Tongue (tissue), 3 donors: ENCODE measurements at places on chromosomes 1 and 21. TPM values are rescaled to one million over a fixed set of nuclear protein-coding genes. Genes with fewer than 3 reads are reported as not detected.
A peak's percentile ranks its signal among the peaks of the same experiment; 100 is the strongest.

Gene OR14K1
- total RNA-seq: not detected

Gene LYPD8
- not detected for total RNA-seq

Gene ST6GALNAC5
- 5.2 TPM for total RNA-seq

Gene HOOK1
- total RNA-seq: 9.6 TPM

Gene OR6K3
- not detected for total RNA-seq

Gene FCRL4
- total RNA-seq: not detected

Gene CRYBG2
- 13.7 TPM for total RNA-seq

Gene RHEX
- 3.8 TPM for total RNA-seq

Gene FCAMR
- not detected for total RNA-seq

DNA sequence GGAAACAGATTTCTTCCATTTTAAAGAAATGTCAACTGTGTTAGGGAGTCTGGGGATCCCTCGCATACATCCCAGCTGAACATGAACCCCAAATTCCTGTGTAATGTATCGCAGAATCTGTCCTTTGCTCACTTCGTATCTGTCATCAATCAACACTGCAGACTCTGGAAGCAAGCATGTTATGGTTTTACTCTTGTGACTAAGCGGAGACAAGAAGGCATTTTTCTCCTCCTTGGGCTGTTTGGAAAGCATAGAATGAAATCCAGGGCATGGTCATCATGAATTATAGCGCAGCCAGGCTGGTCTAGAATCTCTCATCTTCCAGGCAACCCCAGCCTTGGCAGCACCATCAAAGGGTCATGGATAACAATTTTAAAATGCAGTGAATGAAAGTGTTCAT lies 290.2 kb downstream of the KIF26B start:
- no peak for DNase-seq

DNA sequence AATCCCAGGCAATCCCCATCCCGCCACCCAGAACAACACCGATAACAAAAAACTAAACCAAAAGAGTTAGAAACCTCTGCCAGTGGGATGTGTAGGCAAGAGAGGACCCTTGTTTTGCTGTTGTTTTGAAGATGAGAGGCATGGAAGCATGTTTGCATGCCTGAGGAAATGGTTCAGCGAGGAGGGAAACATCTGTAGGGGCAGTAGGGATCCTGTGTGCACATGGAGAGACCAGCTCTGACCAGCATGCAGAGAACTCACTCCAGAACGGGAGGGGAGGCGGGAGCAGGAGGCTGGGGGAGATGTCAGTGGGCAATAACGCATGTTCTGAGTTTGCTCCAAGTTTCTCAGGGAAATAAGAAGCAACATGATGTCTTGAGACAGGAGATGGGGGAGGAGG lies 5.3 kb downstream of the CLDN14 start:
- DNase-seq: no peak

- no peak for DNase-seq
Measured at GRCh38 chr21:29194342-29194741, 63.9 kb downstream of the MAP3K7CL start.

GRCh38 chr1:19809044-19809750 lies 5.9 kb downstream of the RNF186 start:
- no peak for DNase-seq

GRCh38 chr1:166083887-166084286 lies 82.9 kb downstream of the FAM78B start:
- no peak for DNase-seq

- no peak for DNase-seq
Measured at GRCh38 chr1:30360281-30360680, 363.1 kb downstream of the MATN1 start.

DNA sequence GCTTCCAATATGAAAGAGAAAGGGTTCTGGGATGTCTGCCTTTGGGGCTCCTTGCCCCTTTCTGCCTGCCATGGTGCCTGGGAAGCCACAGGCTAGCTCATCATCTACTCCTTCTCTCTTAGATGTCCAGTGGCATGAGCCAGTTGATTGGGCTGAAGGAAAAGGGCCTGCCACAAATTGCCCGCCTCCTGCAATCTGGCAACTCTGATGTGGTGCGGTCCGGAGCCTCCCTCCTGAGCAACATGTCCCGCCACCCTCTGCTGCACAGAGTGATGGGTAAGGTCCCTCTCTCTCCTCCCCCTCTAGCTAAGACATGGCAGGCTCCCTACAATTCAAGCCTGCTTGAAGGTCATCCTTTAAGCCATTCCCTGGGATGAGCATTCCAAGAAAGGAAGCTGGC lies 41.0 kb downstream of the PKP1 start:
- no peak for DNase-seq

- DNase-seq: no peak
Measured at GRCh38 chr21:33302796-33303195, 22.0 kb upstream of the IFNAR1 start.

DNA sequence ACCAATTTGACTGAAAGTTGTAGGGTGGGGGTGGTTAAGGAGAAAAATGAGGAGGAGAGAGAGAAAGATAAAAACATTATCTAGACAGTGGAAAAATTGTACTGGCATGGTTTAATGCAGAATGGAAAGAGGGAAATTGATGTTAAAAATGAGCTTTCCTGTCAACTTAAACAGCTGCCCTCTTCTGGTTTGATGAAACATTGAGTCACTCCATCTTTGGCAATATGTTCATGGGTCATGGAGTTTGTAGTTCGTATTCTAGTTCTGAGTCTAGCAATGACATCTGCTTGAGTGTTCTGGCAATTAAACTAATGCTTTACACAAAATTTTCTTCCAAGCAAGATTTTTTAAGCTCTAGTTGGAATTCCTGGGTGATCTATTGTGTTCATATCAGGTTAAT lies 9.6 kb downstream of the ZNF648 start:
- DNase-seq: no peak

DNA sequence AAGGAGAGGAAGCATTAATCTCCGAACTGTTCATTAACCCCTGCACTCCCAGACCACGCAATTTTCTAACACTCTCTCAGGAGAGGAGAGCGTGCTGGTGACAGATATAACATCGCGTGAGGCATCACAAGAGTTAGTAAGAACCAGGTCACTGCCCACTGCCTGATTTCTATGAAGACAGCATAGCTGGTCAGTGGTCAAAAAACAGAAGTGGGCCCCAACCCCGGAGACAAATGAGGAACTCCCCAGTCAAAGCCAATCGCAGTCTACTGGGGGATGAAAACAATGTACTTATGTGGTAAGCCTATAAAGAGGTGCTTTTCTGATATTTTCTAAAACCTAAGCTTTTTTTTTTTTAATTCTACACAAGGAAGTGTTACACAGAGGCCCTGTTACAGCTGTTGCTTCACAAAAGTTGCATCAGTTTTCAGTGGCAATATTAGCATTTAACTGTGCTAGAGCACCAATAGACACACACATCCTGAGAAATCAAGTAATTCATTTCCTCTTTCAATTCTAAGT lies 231.8 kb upstream of the IRF2BP2 start:
- no peak for DNase-seq

DNA sequence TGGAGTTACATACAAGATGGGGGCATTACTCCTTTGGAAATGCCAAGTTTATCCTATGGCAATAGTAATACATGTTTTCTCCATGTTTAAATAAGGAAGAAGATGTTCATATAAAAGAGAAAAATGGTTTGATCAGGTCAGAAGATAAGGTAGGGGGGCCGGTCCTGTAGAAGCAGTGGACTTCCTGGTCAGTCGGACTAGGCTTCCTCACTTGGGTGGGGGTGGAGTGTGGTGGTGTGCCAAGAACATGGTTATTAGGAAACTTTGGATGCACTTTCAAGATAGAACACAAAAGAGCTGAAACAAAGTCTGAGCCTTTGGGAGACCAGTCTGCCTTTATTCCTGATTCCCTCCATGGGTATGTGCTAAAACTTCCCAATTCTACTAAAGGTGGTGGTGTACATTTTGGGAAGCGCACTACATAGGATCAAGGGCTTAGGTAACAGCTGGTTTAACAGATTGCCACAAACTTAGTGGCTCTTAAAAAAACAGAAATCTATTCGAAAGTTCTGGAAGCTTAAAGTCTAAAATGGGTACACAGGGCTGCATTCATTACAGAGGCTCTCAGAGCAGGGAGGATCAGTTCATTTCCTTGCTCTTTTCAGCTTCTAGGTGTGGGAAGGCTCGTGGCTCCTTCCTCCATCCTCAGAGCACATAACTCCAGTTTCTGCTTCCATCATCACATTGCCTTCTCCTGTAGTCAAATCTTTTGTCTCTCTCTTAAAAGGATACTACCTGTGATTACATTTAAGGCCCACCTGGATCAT lies 64.6 kb downstream of the KDM1A start:
- no peak for DNase-seq

GRCh38 chr1:30752651-30752908 lies 5.0 kb downstream of the LAPTM5 start:
- DNase-seq: no peak

GRCh38 chr1:18536915-18537314 lies 56.2 kb downstream of the KLHDC7A start:
- DNase-seq: no peak

DNA sequence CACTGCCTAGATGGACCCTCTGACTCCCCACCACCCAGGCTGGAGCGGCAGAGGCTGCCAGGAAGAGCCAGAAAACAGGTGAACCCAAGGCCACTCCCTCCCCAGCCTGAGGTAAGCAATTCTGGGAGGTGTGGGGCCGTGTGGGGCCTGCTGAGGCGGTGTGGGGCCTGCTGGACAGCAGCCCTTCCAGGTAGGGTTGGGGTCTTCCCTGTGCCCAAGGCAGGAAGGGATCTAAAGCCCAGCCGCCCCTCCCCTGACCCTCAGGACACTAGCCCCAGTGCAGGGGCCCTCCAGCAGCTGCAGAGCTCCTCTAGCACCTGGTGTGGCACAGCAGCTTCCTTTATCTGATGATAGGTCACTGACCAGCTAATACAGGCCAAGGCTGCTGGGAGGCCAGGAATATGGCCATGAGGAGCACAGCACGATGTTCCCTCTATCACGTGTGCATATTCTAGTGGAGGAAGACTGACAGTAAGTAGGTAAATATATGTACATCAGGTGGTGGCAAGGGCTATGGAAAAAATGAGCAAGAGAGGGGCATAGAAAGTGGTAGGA lies 86.9 kb downstream of the IER5 start:
- DNase-seq: no peak

GRCh38 chr1:218480137-218480536 lies 135.0 kb downstream of the TGFB2 start:
- peak; percentile 60 for DNase-seq

GRCh38 chr1:183863852-183864251 lies 58.9 kb downstream of the RGL1 start:
- DNase-seq: no peak

DNA sequence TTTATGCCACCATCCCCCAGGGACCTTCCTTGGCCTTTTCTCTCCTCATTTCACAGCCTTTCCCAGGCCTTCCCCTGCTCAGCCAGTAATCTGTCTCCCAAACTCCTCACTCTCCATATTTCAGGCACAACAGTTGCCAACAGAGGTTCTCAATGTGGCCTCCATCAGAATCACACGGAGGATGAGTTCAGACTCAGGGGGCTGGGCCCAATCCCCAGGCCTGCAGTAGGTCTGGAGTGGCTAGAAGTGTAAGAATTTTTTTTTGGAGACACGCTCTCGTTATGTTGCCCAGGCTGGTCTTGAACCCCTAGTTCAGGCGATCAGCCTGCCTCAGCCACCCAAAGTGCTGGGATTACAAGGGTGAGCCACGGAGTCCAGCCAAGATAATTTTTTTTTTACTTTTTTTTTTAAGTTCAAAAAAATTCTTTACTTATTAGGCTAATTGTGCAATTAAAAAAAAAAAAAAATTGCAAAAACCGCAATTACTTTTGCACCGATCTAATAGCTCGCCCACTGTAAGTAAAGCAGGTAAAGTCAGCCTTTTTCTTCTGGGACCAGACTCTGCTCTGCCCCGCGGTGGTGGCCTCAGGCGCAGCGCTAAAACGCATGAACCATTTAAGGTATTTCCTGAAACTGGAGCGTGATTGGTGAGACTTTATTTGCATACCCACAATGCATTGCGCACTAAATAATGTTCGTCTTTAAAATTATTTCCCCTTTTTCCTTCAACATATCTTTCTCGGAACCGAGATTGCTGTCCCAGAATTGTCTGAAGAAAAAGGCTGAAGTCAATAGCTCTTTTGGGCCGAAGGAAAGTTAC lies 18.7 kb downstream of the KIAA2013 start:
- peak; percentile 99 for DNase-seq

DNA sequence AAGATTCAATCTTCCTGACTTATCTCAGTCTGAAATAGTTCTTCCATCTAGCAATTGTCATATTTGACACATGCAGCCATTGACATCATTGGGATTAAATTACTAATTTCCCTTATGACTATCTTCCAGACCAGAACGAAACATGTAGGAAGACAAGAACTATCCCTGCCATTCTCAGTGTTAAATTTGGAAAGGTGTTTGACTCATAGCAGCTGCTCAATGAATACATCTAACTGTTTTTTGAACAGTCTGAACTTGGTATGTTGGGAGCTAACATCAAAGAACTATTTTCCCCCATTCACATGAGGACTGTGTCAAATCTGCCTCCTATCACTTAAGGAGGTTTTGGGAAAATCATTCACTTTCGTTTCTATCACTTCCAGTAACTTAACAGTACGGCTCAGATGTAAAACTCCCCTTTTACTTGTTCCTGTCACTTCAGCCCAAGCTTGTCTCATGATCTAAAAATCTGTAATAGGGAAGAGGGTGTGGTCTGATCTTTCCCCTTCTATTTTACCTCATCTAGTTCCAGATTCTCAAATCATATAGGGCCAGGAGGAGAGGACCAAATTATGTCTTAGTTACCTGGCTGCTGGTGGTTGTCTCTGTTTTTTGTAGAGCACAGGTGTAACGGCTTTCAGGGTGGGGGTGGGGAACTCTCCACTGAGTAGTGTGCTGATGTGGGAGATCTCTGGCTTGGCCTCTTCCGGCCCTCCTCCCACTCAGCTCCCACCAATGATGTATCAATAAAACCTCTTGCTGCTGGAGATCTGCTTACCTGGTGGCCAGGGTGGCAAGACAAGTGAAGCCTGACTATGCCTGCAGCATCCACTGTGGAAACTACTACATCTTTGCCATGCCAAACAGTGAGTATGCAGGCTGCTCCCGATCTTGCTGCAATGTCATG lies 26.2 kb upstream of the SLAMF1 start:
- DNase-seq: no peak

- peak; percentile 69 for DNase-seq
Measured at GRCh38 chr1:110602466-110602865, 3.7 kb downstream of the KCNA2 start.

- no peak for DNase-seq
Measured at GRCh38 chr1:183284086-183284485, 98.0 kb downstream of the LAMC2 start.

- DNase-seq: peak; percentile 21
Measured at GRCh38 chr1:119308806-119309205, 59.8 kb upstream of the HAO2 start.

DNA sequence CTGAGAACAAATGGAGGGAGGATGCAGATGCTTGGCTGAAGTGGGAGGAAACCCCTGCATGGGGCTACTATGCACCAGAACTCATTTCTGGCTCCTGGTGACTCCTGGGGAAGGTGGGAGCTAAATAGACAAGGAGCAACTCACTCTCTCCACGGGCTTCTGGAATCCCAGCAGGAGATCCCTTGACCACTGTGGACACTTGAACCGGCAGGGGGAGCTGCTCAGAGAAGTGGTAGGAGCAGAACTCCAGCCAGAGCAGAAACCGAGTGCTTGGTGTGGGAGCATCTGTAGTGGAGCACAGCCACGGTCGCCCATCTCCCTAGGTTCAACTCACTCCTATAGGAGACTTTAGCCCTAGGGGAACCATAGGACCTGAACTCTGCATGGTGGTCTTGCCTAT lies 205.6 kb upstream of the GJB5 start:
- no peak for DNase-seq
